ENCODE measurements at places on chromosomes 4 and X.

DNA sequence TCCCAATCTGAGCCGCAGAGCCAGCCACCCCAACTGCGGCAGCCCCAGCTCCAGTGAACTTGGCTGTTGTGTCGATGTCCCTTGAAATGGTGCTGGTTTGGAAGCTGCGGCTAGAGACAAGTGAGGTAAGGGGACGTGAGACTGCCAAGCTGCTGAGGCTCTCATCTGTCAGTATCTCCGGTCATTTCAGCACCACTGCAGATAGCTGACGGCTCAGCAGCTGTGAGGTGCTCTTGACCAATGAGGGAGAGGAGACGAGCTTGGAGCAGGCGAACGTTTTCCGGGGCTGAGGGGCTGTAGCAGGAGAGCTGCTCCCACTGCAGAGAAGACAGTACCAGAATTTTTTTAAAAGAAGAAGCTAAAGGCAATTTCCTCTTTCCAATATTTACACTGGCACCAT lies 175.5 kb upstream of the CASK start:
- no peak for ATAC-seq

DNA sequence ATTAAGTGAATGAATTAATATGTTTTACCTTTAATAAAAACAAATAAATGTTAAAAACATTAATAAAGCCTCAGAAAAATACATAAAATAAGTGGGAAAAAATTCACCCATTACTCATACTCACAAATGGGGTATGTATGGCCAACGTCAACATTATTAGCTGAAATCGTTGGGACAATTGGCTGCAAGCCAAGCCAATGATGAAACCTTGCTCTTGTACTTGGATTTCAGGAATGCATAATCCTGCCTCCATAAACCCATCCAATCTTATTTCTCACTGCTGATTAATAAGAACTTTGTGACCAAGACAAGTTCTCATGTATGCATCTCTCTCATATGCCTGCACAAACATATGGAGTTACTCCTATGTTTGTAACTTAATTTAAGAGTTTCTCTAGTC lies 35.3 kb upstream of the ADAMTS3 start:
- ATAC-seq = peak; percentile 47

- no peak for ATAC-seq
Measured at GRCh38 chrX:39144323-39144722, 343.1 kb downstream of the MID1IP1 start.

DNA sequence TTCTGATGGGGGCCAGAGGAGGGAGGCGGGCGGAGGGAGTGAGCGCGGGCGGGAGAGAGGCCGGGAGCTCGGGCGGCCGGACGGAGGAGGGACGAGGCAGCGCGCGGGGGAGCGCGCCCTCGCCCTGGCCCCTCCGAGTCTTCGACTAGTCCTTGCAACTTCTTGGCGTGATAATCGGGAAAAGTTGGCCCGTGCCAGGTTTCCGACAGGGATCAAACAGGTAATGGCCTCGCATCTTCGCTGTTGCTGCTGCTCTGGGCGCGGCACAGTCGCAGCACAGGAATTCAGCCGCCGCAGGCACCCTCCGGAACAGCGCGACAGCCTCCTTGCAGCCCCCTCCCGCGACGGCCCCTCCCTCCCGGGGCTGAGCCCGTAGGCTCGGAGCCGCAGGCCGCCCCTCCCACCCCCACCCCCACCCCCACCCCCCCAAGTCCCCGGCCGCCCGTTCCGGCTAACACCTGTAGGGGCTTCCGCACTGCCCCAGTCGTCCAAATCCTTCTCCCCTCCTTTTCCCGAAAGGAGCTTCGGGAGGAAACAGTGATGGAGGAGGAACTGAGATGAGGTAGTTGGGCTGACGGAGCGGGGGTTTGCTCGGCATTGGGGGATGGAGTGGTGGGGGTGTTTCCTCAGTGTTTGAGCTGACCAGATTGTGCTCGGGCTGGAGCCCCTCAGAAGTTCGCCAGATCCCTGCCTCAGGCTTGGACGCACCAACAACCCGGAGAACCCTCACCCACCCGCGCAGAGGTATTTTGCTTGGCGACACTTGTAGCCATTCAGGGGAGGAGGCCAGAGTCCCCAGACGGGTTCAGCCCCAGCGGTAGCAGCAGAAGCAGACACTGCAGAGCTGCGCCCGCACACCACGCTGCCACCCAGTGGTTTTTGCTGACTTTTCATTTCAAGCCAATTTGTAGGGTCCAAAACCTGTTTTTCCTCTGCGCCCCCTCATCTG lies at the start of gene FGF13:
FGF13 (minus strand) TSS at position 319 of the 949 bp plus-strand sequence. CDS start 714 bp downstream, outside the sequence.
- peak; percentile 62 for ATAC-seq

DNA sequence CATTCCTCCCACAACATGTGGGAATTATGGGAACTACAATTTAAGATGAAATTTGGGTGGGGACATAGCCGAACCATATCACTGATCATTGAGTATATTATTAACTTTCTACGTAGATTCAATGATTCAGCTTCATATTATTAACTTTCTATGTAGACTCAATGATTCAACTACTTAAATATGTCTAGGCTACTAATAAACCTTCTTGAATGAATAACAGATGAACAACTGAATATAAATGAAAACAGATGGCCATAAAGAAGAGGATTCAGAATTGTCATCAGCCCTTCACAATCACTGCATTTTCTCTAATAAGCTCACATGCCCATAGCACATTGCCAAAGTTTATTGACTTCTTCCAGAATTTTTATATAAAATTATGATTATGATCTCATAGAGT lies 57.0 kb downstream of the CEP44 start:
- ATAC-seq = peak; percentile 91

DNA sequence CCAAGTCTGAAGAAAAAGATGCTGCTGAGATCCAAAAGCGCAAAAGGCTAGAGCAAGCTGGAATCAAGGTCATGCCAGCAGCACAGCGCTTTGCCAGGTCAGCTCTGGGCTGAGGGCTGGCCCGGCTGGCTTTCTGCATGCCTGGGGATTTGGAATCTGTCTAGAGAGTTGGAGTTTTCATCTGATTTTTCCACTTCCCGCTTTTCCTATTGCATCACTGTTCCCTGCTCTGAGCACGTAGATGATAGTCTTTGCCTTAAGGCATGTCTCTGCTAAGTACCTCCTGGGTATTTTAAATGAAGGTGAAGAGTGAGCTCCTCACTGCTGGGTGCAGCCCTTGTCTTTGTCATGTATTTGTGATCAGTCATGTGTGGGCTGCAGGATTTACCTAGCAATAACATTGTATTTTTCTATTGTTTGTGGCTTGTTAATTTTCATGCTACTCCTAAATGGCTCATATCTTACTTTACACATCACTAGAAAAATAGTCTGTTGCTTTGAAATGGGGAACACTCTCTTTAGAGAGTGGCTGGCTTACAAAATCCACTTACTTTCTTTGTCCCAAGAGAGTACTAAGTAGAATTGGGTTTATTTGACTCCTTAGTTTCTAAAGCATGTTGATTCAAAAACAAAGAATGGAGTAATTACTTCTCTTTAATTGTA lies 82.8 kb downstream of the LIMCH1 start:
- ATAC-seq = no peak

DNA sequence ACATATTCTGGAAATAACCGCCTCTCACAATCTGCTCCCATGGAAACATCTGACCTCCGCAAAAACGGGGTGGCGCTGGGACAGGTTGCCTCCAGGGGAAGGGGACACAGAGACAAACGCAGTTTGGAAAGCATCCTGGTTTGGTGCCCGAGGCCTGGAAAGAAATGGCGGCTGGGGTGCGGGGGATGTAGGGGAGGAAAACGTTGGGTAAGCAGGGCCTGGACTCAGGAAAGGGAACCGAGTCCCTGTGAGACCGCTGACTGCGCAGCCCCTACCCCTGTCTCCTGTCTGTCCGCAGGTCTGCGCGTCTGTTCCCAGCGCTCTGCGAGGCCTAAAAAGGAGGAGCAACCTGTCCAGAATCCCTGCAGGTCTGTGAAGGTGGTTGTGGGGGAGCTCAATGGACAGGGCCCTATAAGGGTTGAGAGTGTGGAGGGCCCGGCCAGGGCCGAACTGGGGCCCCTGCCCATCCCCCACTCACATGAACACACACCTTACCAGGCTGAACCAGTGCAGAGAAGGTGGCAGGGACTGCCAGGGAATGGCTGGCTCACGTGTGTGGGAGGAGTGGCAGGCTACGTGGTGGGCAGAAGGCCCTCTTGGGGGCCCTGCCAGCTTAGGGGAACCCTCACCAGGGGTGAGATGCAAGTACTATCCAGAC lies 672 bp downstream of the TCEAL3 start:
- ATAC-seq = peak; percentile 55

GRCh38 chr4:139083956-139084803 lies 68.6 kb downstream of the NOCT start:
- peak; percentile 82 for ATAC-seq

DNA sequence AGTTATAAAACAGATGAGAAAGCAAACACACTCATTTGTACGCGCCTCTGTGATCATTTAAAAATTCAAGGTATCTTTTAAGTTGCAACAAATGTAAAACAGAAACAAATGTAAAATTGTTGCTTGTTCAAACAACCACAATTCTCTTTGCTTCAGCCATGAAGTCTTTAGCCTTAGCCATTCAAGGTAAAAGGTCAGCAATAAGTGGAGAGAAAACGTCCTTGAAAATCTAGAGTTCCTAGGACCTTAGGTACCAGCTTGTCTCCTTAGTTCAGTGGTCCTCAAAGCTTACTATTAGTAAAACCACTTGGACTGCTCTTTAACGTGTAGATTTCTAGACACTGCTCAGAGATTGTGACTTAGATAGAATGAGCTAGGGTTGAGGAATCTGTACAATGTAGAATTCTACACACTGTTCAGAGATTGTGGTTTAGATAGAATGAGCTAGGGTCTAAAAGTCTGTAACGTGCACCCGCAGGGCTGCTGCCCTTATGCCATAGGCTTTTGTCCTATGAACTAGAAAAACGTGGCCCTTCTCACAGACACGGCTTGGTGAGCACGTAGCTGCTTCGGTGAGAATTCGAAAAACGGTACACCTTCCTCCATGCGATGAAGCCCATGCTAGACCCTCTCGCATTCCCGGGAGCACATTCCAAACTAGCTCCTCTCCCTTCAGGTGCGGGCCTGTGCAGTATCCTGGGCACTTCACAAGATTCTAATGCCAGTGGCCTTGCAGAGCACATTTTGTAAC lies 1.7 kb downstream of the PLAC8 start:
- ATAC-seq = peak; percentile 72
